Neural crest cell (in vitro differentiated cells): ENCODE measurements at places on chromosomes 2 and 18. TPM values are rescaled to one million over a fixed set of nuclear protein-coding genes. Genes with fewer than 3 reads are reported as not detected.

DNA sequence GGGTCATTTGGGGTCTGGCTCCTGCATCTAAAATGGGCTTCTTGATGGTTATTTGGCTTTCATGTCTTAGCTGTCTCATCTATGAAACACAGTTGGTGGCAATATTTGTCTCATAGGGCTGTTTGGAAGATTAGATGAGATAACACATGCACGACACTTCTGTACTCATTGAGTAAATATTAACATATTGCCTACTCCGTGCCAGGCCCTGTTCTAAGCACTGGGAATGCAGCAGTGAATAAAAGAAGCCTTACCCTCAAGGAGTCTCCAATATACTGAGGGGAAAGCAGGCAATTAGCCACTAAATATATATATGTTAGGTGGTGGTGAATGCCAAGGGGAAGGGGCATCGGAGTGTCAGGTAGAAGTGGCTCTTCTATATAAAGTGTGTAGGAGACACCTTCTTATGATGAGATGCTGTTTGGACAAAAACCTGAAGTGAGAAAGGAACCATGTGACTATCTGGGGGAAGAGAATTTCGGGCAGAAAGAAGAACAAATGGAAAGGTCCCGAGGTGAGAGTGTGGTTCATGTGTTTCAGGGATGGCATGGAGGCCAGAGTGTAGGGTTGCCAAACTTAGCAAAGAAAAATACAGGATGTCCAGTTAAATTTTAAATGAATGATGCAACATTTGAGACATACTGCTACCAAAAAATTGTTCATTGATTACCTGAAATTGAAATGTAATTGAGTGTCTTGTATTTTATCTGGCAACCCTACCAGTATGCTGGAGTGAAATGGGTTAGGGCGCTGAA lies 11.8 kb downstream of the SLC3A1 start:
- no peak for DNase-seq

The SERPINB4 gene
- not detected in 2 replicates for total RNA-seq

The UGT1A3 gene
- not detected in 2 replicates for total RNA-seq

DNA sequence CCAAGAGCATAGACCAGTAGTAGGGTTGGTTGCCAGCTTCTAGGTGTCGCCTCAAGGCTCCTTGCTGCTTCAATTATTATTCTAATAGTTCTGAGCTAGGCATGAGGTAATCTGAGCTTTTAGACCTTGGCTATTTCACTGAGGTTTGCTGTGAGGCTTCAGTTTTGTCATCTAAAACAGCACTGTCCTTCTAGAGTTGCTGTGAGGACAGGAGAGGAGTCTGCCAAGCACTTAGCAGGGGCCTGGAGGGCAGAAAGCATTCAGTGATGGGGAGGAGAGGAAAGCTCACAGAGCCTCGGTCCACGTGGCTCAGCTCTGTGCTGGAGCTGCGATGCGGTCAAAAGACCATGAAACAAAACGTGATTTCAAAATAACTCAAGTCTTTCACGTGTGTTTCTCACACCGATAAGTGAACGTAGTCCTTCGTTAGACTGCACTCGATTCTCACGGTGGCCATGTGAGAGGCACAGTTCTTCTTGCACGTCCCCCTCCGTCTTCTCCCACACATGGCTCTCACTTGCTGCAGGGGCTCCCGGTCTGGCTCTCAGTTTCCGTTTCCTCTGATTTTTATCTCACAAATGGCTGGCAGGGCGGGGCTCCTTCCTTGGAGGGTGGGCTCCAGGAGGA lies 113.7 kb downstream of the B3GNT2 start:
- DNase-seq = no peak

DNA sequence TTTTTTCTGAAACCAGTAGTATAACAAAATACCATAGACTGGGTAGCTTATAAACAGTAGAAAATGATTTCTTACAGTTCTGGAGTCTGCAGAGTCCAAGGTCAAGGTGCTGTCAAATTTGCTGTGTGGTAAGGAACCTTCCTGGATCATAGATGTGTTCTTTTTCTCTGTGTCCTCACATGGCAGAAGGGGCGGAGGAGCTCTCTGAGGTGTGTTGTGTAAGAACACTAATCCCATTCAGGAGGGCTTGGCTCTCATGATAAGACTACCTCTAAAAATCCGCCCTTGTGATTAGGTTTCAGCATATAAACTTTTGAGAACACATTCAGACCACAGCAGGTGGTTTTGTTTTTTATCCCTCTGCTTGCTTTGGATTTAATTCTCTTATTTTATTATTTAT lies 25.7 kb downstream of the ANKRD62 start:
- DNase-seq = no peak

- no peak for DNase-seq
These were observed 276.9 kb upstream of the CHAC2 start for GRCh38 chr2:53490659-53491058.

The CENPA gene
- 34.5 and 35.1 TPM in 2 replicates for total RNA-seq

GRCh38 chr2:205627085-205627484 lies 55.2 kb upstream of the NRP2 start:
- no peak for DNase-seq

The DSG4 gene
- total RNA-seq = not detected in 2 replicates

- no peak for DNase-seq
These were observed 662.6 kb upstream of the ACVR2A start for GRCh38 chr2:147182260-147182659.

GRCh38 chr2:126799301-126799700 lies 99.4 kb upstream of the TEX51 start:
- no peak for DNase-seq

The KCNJ3 gene
- 0.05 TPM in 2 replicates for total RNA-seq

DNA sequence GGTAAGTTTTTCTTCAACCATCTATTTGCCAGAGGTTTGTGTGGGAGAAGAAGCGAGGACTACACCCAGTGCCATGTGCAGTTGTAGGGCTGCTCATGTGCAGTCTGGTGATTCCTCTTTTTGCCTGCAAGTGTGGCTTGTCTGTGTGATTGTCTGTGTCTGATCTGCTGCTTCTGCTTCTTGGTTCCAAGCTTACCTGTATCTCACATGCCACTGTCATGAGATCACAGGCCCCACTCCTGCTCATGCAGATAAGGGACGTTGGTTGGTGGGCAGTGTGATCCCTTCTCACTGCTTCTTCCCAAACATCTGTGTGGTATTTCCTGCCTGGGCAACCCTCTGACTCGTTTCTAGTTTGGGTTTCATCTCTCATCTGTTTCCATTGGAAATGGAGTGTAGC lies 27.1 kb downstream of the RRM2 start:
- no peak for DNase-seq
